ENCODE measurements at places on chromosomes 5 and 9.

- DNase-seq = no peak
Measured at GRCh38 chr5:168219515-168220410, 71.7 kb upstream of the WWC1 start.

- no peak for DNase-seq
Measured at GRCh38 chr9:125442452-125442851, 180.8 kb downstream of the GAPVD1 start.

GRCh38 chr5:53616939-53617549 lies 56.6 kb downstream of the NDUFS4 start:
- no peak for DNase-seq

DNA sequence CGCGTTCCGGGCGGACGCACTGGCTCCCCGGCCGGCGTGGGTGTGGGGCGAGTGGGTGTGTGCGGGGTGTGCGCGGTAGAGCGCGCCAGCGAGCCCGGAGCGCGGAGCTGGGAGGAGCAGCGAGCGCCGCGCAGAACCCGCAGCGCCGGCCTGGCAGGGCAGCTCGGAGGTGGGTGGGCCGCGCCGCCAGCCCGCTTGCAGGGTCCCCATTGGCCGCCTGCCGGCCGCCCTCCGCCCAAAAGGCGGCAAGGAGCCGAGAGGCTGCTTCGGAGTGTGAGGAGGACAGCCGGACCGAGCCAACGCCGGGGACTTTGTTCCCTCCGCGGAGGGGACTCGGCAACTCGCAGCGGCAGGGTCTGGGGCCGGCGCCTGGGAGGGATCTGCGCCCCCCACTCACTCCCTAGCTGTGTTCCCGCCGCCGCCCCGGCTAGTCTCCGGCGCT lies at the start of gene DAPK1:
Gene DAPK1 (plus strand): TSS at position 264 of the 442 bp plus-strand sequence. CDS start 1,211 bp downstream, outside the sequence.
- DNase-seq = peak; percentile 29

GRCh38 chr9:87604886-87605588 lies 107.4 kb downstream of the DAPK1 start:
- no peak for DNase-seq

GRCh38 chr5:181261320-181262049 lies 542 bp upstream of the TRIM52 start:
- no peak for DNase-seq

- DNase-seq = no peak
Measured at GRCh38 chr9:68418259-68418845, 61.9 kb downstream of the PGM5 start.

- DNase-seq = no peak
Measured at GRCh38 chr5:155753943-155754581, 572.9 kb upstream of the SGCD start.

DNA sequence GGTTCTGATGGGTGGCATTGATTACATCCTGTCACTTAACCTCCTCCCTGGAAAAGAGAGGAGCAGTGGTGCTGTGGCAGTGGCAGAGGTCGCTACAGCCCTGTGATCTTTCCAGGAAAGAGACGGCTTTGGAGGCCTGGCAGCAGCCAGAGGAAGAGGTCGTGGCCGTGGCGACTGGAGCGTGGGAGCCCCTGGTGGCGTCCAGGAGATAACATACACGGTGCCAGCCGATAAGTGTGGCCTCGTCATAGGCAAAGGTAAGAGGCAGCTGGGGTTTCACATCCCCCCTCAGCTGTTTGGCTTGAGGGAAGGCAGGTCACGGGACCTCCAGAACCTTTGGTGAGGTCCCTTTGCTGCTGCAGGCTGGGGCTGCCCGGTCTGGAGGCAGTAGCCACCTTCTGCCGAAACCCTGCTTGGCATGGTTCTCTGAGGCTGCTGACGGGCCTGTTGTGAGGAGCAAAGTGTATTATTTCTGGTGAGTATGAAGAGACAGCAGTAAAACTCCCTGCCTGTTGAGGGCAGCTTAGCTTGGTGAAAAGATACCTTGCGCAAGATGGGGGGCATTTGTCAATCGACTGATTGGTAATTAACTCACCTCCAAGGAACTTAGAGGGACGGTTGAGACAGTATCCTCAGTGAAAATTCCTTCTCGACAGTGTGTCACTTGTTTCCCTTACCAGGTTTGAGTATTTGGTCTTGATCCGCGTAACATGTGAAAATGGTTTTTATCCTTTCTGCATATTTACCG lies 38.0 kb upstream of the PRDM12 start:
- no peak for DNase-seq

- no peak for DNase-seq
Measured at GRCh38 chr5:34003941-34004340, 3.9 kb downstream of the AMACR start.

GRCh38 chr9:77435688-77436087 lies 212.4 kb downstream of the GNA14 start:
- DNase-seq = no peak

DNA sequence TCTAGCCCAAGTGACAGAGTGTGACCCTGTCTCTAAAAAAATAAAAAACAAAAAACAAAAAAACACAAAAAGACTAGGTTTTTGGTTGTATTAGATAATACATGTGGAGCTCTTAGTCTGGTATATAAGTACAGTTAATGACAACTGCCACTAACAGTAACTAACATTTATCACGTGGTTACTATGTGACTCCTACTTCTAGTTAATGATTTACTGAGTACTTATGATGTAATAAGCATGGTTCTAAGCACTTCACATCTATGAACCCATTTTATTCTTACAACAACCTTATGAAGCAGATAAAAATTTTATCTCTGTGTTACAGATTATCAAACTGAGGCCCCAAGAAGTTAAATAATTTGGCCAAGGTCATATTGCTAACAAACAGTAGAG lies 6.1 kb upstream of the TMEFF1 start:
- DNase-seq = no peak

DNA sequence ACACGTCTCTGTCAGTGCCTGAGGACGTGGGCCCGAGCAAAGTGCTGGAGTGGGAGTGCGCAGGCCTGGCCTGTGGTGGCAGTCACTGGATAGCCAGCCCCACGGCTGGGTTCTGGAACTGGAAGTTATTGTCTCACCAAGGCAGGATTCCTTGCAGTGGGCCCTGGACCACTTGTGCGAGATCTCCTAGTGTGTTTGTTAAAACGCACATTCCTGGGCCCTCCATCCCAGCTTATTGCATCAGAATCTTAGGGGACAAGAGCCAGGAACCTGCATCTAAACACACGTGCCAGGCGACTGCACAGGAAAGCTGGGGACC lies 26.9 kb downstream of the PTPA start:
- DNase-seq = no peak

DNA sequence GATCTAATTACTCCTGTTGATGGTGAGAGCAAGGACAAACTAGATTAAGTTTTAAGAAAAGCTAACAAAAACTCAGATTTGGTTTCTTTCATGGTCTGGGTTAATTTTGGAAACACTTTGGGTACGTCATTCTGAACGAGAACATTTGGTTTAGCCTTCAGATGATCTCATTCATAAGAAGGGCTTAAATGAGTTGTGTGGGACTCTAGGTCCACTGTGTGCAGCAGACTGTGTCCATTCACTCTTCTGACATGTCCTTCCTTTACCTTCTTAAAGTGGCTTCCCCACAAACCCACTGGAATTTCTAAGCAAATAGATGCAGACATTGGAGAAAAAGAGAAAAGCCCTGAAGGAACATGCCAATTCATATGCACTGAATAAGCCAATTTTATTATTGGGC lies 96.8 kb downstream of the FBXO4 start:
- DNase-seq = no peak

DNA sequence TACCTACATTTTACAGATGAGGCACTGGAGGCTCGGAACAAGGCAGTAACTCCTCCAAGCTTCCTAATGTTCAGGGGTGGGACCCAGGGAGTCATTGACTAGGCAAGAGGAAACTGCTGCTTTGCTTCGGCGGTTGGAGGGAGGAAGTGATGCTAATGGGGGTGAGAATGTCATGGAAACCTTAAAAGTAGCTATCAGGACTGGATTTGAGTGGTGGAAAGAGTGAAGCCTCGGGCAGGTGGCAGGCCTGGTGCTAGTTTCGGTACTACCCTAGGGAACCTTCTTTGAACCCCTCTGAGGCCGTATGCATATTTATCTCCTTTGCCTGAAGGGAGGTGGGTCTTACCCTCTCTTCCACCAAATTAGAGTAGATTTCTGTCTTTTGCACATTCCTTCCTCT lies 1.6 kb downstream of the BSPRY start:
- DNase-seq = no peak

Measured in hypothalamus (tissue), 51 donors.